ENCODE measurements at places on chromosomes 1 and 21.
A peak's percentile ranks its signal among the peaks of the same experiment; 100 is the strongest.

- no peak for ATAC-seq
Observed at GRCh38 chr1:53687426-53687825, 51.5 kb downstream of the GLIS1 start.

GRCh38 chr1:167499664-167500101 is 18.6 kb downstream of the CD247 start:
- ATAC-seq: peak; percentile 65

GRCh38 chr1:28675924-28676257 is 7.3 kb downstream of the GMEB1 start:
- ATAC-seq: no peak

DNA sequence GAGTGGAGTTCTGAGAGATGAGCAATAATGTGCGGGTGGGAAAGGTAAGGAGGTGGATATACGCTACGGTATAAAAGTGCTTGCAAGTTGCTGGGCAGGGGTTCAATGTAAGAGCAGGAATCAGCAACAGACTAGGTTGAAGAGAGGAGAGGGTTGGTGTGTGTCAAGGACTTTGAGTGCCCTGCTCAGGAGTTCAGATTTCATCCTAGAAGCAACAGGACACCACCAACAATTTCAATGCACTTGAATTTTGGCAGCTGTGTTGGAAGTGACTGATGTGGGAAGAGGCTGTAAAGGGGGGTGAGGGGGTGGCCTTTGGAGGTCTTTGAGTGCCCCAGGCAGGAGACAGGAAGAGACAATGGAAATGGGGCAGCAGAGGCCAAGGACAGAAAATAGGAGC is 57.3 kb downstream of the RHOU start:
- ATAC-seq: no peak

DNA sequence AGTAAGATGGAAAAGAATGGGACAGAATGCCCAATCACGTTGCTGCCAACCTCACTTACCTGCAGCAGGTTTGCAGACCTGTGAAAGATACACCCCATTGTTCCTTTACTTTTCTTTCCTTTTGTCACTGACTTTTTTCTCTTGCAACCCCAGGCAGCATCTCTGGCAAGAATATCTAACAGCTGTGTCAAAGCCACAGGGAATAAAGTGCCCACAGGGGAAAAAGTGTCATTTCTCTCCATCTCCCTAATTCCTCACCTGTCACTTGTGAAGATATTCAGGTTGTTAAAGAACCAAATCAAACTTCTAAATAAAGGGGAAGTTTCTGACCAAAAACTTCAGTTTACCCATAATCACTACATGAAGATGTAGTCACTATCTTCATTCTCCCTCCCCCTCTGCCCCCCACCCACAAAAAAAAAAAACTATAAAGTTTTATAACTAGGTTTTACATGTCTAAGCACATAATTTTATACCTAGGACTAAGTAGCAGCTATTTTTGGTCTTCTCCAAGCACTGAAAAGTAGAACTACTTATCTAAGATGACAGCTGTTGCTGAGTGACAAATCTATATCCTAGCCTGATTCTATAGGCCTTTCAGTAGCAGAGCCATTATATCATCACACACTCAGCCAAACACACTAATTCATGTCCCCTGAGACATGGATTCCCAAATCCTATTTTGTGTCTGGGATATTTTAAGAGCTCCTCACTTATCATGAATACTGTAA is 54.9 kb downstream of the TBX15 start:
- no peak for ATAC-seq

- ATAC-seq: no peak
Observed at GRCh38 chr1:118023199-118023598, 93.7 kb downstream of the WDR3 start.

- peak; percentile 57 for ATAC-seq
Observed at GRCh38 chr1:8947127-8947691, 1.5 kb downstream of the CA6 start.

GRCh38 chr1:150895618-150896017 is 8.7 kb downstream of the CTXND2 start:
- ATAC-seq: no peak

DNA sequence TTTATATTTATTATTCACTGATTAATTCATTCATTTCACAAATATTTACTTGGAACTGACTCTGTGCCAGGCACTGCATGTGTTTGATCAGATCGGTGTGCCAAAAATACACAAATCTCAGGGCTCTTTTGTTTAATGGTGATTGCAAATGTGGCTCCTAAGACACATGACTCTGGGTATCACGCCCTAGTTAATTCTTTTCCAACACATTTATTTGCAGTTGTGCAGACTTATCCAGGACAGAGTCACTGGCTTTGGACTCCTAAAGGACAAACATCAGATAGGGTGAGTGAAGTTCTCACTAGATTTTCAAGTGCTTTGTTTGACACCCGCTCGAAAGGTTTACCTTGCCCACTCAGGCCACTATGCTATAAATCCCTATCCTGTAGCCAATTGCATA is 335.5 kb downstream of the BARHL2 start:
- ATAC-seq: no peak

- no peak for ATAC-seq
Observed at GRCh38 chr1:202220733-202221132, 27.1 kb downstream of the LGR6 start.

- ATAC-seq: peak; percentile 56
Observed at GRCh38 chr21:39518055-39518846, 66.5 kb downstream of the SH3BGR start.

- no peak for ATAC-seq
Observed at GRCh38 chr21:21076491-21076890, 78.3 kb downstream of the NCAM2 start.

DNA sequence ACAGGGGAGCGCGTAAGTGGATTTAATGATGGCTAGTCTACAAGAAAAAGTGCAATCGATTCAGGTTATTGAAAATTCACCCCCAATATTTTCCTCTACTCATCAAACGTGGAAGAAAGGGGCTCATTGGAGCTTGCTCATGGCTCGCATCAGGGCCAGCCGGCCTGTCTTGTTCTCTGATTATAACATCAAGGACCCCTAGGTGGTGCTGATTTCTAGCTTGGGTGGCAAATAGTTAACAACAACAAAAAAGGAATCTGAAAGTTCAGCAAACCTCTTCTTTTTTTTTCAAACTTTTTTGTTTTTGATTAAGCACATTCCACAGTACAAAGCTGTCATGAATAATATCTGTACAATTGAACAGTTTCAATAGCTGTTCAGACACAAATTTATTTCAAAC is 35.8 kb upstream of the SOD1 start:
- no peak for ATAC-seq

DNA sequence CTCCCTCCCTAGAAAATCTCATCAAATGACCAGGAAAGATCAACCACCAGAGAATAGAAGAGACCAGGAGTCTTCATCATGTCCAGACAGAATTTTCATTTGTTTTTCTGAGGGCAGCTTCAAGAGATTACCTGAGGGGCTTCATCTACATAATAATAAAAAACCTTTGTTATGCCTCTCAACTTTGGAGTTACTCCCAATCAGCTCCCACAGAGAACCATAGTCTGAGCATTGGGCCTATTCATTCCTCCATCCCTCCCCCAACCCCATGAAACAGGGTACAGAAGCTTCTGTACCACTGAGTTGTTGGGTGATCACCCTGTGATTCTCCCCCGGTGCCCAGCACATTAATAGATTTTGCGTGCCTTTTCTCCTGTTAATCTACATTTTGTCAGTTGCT is 53.3 kb upstream of the PRRC2C start:
- no peak for ATAC-seq

DNA sequence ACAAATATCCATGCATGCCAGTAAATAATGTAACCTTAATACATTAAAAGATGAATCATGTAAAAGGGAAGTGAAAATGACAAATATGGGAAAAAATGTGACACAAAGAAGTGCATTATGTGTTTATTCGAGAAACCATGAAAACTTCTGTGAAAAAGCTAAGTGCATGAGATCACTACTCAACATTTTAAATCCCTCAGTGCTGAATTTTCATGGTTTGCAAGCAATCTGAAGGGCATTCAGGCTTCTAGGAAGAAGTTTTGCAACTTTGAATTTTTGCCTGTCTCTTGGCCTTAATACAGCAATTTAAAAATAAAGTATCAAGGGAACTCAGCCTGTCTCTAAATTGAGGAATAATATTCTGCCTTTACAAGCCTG is 78.2 kb downstream of the MAP3K7CL start:
- ATAC-seq: peak; percentile 70

- no peak for ATAC-seq
Observed at GRCh38 chr1:43931711-43932660, 1.6 kb upstream of the ARTN start.

DNA sequence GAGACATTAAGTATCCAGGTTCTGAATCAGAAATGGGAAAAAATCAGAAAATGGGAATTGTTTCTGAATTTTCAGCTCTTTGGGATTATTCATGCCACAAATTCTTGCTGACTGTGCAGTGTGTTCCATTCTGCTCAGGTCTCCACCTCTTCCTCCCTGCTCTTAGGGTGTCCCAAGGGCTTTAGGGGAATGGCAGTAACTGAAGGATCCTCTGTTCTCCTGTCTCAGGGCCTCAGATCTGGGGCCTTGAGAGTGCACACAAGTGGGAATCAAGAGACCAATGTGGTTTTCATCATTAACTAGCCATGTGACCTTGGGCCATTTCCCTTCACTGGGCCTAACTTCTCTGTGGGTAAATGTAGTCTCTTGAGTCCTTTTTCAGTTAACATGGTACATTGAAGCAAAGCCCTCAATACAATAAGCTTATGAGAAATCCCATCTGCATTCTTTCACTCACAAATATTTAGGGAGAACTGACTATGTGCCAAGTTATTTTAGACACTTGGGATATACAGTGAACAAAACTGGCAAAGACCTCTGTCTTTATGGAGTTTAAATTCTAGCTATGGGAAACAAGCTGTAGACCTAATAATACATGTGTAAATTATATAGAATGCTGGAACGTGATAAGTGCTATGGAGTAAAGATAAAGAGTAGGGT is 75.7 kb upstream of the SPATA6 start:
- ATAC-seq: no peak

- ATAC-seq: no peak
Observed at GRCh38 chr1:116574581-116575291, 3.9 kb upstream of the CD58 start.

DNA sequence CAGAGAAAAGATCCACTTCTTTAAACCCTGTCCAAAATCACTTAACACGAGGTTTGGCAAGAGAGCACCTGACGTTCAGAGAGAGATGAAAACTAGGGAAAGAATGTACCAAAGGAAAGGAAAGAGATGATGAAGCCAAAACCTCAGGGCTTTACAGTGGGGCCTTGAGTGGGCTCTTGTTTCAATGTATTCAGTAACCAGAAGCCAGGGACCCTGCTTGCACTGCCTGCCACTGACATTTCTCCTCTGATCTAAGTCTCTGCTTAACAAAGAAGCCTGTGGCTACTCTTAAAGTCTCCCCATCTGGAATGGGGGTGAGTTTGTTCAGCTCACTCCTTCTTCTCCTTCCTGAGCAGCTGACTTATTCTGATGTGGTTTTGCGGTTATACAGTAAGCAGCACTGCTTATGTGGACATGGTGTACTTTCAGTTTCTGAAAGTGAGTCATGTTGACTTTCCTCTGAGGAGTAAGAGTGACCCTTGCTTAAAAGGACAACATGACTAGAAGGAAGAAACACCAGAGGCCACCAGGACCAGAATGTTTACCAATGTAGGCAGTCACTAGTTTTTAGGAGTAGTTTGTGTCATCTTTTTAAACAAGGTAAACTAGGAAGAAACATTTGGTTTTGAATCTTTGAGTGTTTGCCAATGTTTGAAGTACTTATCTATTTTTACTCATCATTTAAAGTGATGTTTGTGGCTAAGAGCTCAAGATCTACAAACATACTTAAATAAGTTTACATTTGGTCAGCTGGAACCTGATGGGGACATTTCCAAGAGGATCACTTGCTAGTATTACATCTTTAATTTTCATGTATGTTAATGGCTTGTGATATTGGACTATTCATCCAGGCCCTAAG is 87.4 kb downstream of the FASLG start:
- peak; percentile 86 for ATAC-seq

- no peak for ATAC-seq
Observed at GRCh38 chr1:71967670-71968069, 314.7 kb downstream of the NEGR1 start.

DNA sequence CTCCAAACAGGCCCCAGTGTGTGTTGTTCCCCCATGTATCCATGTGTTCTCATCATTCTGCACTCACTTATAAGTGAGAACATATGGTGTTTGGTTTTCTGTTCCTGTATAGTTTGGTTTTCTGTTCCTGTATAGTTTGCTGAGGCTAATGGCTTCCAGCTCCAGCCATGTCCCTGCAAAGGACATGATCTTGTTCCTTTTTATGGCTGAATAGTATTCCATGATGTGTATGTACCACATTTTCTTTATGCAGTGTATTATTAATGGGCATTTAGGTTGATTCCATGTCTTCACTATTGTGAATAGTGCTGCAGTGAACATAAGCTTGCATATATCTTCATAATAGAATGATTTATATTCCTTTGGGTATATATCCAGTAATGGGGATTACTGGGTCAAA is 111.8 kb downstream of the MAN1A2 start:
- no peak for ATAC-seq

DNA sequence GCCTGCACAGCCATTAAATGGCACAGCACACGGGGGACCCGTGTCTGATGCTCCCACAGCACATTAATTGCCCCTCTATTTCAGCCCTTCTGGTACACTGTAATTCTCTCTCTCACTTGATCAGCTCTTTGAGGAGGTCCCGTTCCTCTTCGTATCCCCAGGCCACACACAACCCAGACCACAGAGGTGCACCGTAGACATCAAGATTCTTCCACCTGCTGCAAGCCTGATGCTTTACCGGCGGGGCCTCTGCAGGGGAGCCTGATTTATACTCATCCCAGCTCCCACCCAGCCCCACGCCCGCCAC is 759 bp downstream of the SMYD3 start:
- peak; percentile 6 for ATAC-seq

DNA sequence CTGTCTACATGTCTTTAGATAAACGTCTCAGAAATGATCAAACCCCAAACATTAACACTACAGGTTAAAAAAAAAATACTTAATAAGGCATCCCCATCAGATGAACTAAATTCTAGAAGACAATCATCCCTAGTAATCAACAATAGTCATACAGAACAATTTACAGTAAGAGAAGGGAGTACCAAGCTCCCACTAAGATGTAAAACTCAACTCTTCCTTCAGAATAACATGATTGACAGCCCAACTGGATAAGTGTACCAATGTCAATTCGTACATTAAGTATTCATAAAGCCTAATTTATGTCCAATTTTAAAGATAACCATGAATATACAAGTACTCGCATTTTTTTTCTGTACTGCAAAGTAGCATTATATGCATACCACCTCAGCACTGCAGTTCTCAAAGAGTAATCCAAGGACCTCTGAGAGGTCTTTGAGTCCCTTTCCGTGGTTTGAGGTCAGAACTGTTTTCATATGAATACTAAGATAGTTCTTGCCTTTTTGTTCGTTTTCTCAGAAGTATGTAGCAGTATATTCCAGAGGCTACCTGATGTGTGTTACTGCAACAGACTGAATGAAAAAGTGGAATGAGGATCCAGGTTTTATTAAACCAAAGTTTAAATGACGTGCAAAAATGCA is 6.6 kb downstream of the SCAF4 start:
- peak; percentile 91 for ATAC-seq

GRCh38 chr1:99970713-99971255 is 988 bp downstream of the SLC35A3 start:
- no peak for ATAC-seq

GRCh38 chr1:9127395-9128165 is 1.3 kb downstream of the GPR157 start:
- no peak for ATAC-seq

GRCh38 chr1:226579781-226580323 is 31.3 kb downstream of the STUM start:
- no peak for ATAC-seq

GRCh38 chr1:119004781-119005180 is 16.6 kb upstream of the TBX15 start:
- no peak for ATAC-seq

- peak; percentile 87 for ATAC-seq
Observed at GRCh38 chr1:155989242-155990004, 11.1 kb upstream of the ARHGEF2 start.

Data from activated T-helper 17 cell treated with anti-CD3 and anti-CD28 coated beads, Interleukin-2, amount 50 U/mL, for 72 hours (primary cell).